HTR-8/SVneo (cell line): ENCODE measurements at places on chromosomes 6 and 20.
A peak's percentile ranks its signal among the peaks of the same experiment; 100 is the strongest.

- peak; percentile 54 for DNase-seq
These were observed 1.0 kb upstream of the NXT1 start for GRCh38 chr20:23349338-23350195.

GRCh38 chr6:122400462-122401089 is 1.1 kb downstream of the HSF2 start:
- DNase-seq = no peak

GRCh38 chr20:41038878-41039404 is 10.3 kb downstream of the TOP1 start:
- no peak for DNase-seq

GRCh38 chr20:7470912-7471311 is 469.3 kb downstream of the HAO1 start:
- DNase-seq = no peak

DNA sequence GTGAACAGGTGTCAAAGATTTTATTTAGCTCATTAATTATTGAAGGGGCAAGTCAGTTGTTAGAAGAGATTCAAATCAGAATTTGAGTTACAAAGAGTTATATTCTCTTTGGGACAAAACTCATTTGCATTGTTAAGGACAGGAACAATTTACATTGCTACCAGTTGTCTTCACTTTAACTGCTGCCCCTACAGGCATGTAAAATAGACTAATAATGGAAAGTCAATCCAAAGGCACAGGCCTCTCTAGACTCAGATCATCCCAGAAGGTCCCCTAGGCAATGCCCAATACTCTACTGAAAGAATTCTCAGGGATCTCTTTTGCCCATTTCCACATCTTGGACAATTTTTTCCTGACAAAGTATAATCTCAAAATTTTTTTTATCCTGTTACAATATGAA is 95.7 kb downstream of the SCP2D1 start:
- no peak for DNase-seq

DNA sequence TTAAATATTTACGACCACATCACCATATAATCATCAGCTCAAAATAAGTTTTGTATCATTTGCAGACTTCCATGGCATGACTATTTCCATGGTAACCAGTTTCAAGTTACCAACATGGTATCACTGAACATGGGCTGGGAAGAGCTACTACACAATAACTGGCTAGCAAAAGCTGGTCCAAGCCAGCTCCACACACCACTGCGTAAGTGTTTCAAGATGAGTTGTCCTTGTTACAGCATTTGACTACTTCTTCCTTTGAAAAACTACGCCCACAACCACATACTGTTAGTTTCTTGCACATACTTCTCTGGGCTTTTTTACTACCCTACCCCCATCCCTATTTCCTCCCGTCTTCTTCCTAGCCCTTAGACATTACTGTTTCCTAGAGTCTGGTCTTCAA is 8.5 kb downstream of the CD164 start:
- DNase-seq = no peak

DNA sequence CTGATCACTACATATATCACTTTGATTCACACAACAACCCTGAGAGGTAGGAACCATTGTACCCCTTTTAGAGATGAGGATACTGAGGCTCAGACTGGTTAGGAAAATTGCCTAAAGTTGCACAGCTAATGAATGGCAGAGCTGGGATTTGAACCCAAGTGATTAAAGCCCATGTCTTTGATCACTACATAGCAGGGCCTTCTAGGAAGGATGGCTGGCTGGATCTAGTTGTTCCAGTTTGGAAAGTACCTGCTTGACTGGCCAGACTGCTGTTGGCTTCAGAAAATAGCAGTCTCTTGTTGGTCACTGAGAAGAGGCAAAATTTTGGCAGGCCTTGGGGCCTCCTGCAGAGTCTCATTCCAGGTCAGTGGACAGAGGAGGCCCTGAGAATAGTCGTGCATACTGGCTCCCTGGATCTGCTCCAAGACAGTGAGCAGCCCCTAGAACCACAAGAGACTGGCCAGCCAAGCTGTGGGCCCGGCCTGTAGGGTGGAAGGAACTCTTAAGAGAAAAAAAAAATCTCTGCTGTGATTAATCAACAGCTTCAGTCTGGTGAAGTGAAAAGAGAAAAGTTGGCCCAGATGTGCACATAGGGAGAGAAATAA is 17.5 kb downstream of the PPARD start:
- DNase-seq = no peak

- DNase-seq = peak; percentile 84
These were observed at the start of the genes DYNLT2 and ERMARD for GRCh38 chr6:169751242-169752073. Gene DYNLT2, minus strand, starts transcription at chr6:169751572. Its CDS starts 114 bp downstream, at chr6:169751458. Gene ERMARD, plus strand, starts transcription at chr6:169751622. Its CDS starts 36 bp downstream, at chr6:169751658.

- no peak for DNase-seq
These were observed 25.5 kb upstream of the LTV1 start for GRCh38 chr6:143817621-143818020.

GRCh38 chr6:74626288-74626687 is 579.6 kb downstream of the COL12A1 start:
- DNase-seq = no peak

- no peak for DNase-seq
These were observed 158.1 kb upstream of the RPS6KA2 start for GRCh38 chr6:166785131-166785530.
